ENCODE measurements at places on chromosomes 16 and 17.

DNA sequence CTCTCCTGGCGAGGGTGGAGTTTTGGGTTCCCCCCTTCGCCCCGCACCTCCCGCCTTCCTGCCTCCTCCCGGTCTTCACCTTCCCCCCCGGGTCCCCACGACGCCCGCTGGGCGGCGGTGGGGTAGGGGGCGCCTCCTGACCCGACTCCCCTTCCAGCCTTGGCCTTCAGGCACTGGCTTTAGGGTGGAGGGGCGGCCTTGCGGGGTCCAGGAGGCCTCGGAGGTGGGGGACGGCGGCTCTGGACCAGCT, 2.4 kb downstream of the SLC16A3 start:
- H3K27me3 ChIP-seq = no peaks in the 10 kb centered on the region
- no peaks in the 10 kb centered on the region for H3K36me3 ChIP-seq
- H3K4me3 ChIP-seq = no peak overlapping the region
- DNase-seq = no peak
- H3K4me1 ChIP-seq = peaks cover 8% of the 10 kb centered on the region
- peak overlapping the region; percentile 78 for H3K27ac ChIP-seq

GRCh38 chr17:61454381-61455323, 2.4 kb downstream of the TBX4 start:
- no peak overlapping the region for H3K27ac ChIP-seq
- H3K27me3 ChIP-seq = peaks cover 13% of the 10 kb centered on the region
- peaks cover 13% of the 10 kb centered on the region for H3K4me1 ChIP-seq
- no peak overlapping the region for H3K4me3 ChIP-seq
- no peaks in the 10 kb centered on the region for H3K36me3 ChIP-seq

DNA sequence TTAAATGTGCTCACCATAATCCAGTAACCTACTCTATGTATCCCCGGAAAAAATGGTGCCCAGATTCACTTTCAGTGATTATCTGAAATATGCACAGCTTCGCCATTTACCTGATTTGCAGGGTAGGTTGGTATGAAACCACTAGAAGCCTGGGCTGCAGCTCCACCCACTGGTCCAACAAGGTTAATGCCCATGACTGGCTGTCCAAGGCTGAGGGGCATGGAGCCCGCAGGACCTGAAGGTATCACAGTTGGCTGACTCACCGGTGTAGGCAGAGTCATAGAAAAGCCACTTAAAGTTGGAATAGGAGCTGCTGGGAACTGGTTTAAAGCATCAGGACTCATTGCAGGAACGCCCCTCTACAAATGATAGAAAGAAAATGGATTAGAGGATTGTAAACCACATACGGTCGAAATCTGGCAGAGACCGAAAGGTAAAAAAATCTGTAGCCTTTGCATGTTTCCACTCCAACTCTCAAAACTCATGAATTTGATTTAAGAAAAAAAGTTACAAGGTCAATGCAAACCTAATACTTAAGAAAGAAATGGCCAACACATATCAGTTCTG, 38.6 kb downstream of the SYNRG start:
- peak; percentile 39 for DNase-seq
- H3K27me3 ChIP-seq = no peaks in the 10 kb centered on the region
- no peak overlapping the region for H3K27ac ChIP-seq
- no peaks in the 10 kb centered on the region for H3K4me1 ChIP-seq

DNA sequence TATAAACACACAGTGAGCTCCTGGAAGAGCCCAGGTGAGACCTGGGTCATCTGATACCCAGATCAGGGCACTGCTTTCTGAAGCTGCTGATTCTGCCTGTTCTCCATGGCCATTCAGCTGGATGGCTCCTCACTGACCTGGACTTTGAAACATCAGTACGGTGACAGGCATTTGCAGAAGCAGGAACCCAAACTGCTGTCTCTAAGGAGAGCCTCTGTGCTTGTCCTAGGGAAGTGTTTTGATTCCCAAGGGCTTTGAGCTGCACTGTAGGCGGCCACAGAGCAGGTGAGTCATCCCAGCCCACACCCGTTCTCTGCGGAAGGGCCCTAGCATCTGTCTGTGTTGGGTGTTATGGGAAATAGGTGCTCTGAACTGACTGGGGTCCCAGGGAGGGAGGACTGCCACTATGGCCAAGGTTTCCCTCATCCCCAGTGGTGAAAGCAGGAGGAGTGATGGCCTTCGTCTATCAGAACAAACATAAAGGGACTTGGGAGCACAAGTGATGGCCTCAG, 60.7 kb upstream of the ADCY9 start:
- no peaks in the 10 kb centered on the region for H3K27me3 ChIP-seq
- H3K4me1 ChIP-seq = no peaks in the 10 kb centered on the region
- no peak overlapping the region for H3K4me3 ChIP-seq
- DNase-seq = no peak
- H3K27ac ChIP-seq = no peak overlapping the region

DNA sequence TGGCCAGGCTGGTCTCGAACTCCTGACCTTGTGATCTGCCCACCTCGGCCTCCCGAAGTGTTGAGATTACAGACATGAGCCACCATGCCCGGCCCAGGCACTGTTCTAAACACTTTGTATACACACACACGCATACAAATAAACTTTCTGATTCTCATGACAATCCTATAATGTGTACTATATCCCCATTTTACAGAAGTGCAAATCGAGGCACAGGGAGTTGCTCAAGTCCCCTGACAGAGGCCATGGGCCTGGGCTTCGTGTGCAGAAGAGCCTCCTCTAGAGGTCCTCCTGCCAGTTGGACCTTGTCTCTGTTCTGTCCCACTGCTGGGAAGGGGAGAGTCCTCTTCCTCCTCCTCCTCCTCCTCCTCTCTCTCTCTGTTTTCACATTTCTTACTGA, 9.9 kb upstream of the GPRC5B start:
- no peaks in the 10 kb centered on the region for H3K27me3 ChIP-seq
- no peak overlapping the region for H3K27ac ChIP-seq
- peaks cover 3% of the 10 kb centered on the region for H3K4me1 ChIP-seq
- no peak for DNase-seq

DNA sequence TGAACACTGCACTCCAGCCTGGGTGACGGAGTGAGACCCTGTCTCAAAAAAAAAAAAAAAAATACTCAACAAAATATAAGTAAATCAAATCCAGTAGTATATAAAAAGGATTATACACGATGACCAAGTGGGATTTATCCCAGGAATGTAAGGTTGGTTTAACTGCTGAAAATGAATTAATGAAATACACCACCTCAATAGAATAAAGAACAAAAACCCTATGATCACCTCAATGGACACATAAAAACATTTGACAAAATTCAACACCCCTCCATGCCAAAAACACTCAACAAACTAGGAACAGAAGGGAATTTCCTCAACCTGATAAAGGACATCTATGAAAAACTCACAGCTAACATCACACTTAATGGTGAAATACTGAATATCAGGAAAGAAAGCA, 6.6 kb downstream of the MIS12 start:
- peaks cover 29% of the 10 kb centered on the region for H3K36me3 ChIP-seq
- DNase-seq = no peak
- no peak overlapping the region for H3K4me3 ChIP-seq
- H3K27ac ChIP-seq = no peak overlapping the region

DNA sequence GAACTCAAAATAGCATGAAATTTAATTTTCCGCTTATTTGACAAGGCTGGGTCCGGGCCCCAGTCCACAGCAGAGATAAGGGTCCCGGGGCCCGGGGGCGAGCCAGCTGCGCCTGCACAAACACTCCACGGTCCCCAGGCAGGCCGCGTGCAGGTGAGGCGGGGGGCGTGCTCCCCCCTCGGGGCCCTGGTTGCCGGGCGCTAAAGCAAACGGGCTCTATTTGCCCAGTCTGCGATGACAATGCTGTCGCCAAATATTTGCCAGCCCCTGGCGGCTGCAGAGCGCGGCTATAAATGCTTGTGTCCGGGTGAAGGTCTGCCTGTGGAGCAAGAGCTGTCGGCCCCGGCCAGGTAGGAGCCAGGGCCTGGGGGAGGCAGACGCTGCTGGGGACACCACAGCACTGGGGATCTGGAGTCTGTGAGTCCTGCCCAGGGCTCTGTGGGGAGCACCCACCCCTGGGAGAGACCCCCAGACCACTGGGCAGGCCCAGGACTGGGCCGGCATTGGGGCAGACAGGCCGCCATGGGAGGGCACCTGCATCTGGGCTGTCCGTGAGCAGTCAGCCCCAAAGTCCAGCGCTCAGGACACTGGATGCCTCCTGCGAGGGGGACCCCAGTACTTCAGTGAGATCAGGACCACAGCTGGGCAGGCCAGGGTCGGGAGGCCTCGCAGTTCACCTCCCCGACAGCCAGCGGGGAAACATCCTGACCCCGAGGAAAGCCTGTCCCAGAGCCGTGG, at the start of gene PERCC1:
Gene PERCC1 (plus strand): TSS at position 320 of the 738 bp plus-strand sequence. CDS start 1,516 bp downstream, outside the sequence.
- H3K27me3 ChIP-seq = no peaks in the 10 kb centered on the region
- peaks cover 11% of the 10 kb centered on the region for H3K4me1 ChIP-seq
- peak; percentile 70 for DNase-seq
- H3K27ac ChIP-seq = no peak within 1 kb of the TSS
- no peak within 1 kb of the TSS for H3K4me3 ChIP-seq
- no peaks in the 10 kb centered on the region for H3K36me3 ChIP-seq

- no peaks in the 10 kb centered on the region for H3K36me3 ChIP-seq
- no peak overlapping the region for H3K27ac ChIP-seq
- no peak for DNase-seq
- no peak overlapping the region for H3K4me3 ChIP-seq
- H3K4me1 ChIP-seq = no peaks in the 10 kb centered on the region
Observed at GRCh38 chr16:66346221-66346620, 20.3 kb upstream of the CDH5 start.

DNA sequence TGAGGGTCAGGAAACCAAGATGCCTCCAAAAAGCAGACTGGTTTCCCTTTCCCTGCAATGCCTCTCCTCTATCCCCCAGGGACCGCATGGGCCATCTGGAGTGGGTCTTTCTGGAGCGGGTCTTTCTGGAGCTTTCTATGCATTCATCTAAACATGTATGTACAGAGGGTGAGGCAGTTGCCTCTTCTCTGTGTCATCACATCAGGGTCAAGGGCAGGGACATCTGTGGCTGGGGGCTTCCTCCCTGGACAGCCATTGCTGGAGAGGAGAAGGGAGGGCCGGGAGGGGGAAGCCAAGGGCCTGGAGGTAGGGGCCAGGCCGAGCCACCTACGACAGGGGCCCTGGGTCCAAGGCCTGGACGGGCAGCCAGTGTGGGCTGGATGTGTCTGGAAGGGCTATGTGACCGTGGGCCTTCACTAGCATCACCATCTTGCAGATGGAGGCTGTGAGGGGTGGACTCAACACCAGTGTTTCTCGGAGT, 840 bp downstream of the ADCY7 start:
- no peaks in the 10 kb centered on the region for H3K36me3 ChIP-seq
- peak overlapping the region; percentile 12 for H3K27ac ChIP-seq
- no peaks in the 10 kb centered on the region for H3K4me1 ChIP-seq
- H3K27me3 ChIP-seq = no peaks in the 10 kb centered on the region
